ENCODE measurements at places on chromosomes 16 and 17. TPM values are rescaled to one million over a fixed set of nuclear protein-coding genes. Genes with fewer than 3 reads are reported as not detected.
A peak's percentile ranks its signal among the peaks of the same experiment; 100 is the strongest.

CMTM2 gene
- not detected for total RNA-seq

MYH11 gene
- not detected for total RNA-seq

RBFOX1 gene
- total RNA-seq, result not detected

KIF1C gene
- total RNA-seq, result 10.2 TPM

TMEM98 gene
- total RNA-seq, result not detected

TEX14 gene
- total RNA-seq, result 0.66 TPM

CASKIN1 gene
- total RNA-seq, result not detected

CAPNS2 gene
- not detected for total RNA-seq

CCL1 gene
- not detected for total RNA-seq

DNA sequence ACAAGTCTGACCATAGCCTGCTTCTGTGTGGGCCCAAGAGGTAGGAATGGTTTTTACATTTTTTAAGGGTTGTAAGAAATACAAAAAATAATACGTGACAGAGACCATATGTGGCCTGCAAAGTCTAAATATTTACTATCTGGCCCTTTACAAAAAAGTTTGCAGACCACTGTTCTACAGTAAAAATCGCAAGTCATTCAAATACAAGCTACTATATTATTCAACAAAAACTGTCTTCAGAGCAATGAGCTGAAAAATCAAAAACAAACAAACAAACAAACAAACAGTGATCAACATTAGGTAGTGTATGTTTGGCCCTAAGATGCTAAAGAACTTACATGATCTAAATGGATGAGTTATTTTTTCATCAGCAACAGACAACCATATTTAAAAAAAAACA is 32.5 kb downstream of the IKZF3 start:
- H3K27ac ChIP-seq, result no peak overlapping the region
- no peak overlapping the region for H3K4me3 ChIP-seq
- no peaks in the 10 kb centered on the region for H3K27me3 ChIP-seq
- no peak for DNase-seq
- H3K36me3 ChIP-seq, result peaks cover 45% of the 10 kb centered on the region

DNA sequence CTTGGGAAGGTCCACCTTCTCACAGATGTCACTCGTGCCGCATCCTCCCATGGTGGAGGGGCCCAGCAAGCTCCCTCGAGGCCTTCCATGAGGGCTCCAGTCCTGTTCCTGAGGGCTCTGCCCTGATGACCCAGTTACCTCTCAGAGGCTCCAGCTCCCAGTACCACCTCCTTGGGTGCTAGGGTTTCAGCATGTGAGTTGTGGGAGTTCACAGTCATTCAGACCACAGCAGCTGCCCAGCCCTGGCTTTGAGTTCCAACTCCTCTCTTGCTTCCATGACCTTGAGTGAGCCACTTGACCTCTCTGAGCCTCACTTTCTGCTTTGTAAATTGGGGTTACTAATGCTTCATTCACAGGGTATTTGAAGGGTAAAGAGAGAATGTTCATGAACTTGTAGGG is 37.1 kb upstream of the LGALS9 start:
- no peak overlapping the region for H3K4me3 ChIP-seq
- H3K27ac ChIP-seq, result no peak overlapping the region
- H3K27me3 ChIP-seq, result no peaks in the 10 kb centered on the region
- no peak for DNase-seq
- peaks cover 11% of the 10 kb centered on the region for H3K36me3 ChIP-seq
- H3K4me1 ChIP-seq, result no peaks in the 10 kb centered on the region

DNA sequence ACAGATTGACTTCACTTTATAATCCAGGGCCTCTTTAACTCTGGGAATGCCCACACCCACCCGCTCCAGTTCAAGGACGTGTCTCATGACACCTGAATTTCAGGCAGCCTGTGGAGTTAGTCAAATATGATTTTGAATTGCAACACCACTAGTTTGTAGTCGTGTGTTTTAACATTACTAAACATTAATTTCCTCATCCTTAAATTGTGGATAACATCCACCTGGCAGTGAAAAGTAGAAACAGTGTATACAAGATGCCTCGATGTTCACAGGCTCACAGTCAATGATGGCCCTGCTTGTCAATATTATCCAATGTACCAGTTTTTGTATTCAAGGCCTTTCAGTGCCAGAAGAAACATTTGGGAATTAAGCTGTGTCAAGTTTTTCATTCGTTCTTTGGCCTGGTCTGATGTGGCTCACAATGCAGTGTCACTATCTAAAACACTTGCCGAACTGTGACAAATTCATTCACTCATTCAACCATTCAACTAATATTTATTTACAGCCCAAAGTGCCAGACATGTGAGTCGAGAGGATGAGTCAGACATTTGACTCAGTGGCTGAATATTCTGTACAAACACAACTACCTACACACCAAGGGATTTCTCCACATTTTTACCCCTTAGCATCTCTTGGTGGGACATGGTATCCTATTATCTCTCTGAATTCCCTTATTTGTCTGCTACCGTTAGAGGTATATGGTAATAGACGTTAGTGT is 1.4 kb downstream of the MEIOB start:
- H3K4me1 ChIP-seq, result peaks cover 7% of the 10 kb centered on the region
- DNase-seq, result no peak
- no peak overlapping the region for H3K27ac ChIP-seq
- H3K27me3 ChIP-seq, result peaks cover 14% of the 10 kb centered on the region
- H3K4me3 ChIP-seq, result no peak overlapping the region

- no peaks in the 10 kb centered on the region for H3K36me3 ChIP-seq
- no peak overlapping the region for H3K4me3 ChIP-seq
- H3K4me1 ChIP-seq, result no peaks in the 10 kb centered on the region
- no peaks in the 10 kb centered on the region for H3K27me3 ChIP-seq
- no peak for DNase-seq
Observed at GRCh38 chr16:55494994-55495421, 13.9 kb upstream of the LPCAT2 start.

DNA sequence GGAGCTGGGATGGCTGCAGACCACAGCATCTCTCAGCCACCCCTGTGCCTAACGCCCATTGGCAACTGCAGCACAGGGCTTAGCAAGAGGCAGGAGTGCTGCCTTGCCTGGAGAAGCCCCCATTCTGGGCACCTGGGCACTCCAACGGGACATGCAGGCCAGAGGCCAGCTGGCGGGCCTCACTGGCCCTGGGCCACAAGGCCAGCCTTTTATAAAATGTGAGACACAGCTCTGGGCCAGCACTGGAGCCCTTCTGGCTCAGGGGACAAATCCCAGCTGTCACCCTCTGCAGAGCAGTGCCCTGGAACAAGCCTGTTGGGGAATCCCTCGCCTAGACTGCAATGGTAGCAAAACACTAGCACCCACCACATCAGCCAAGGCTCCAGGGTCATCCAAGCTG is 171.8 kb downstream of the WSCD1 start:
- no peaks in the 10 kb centered on the region for H3K4me1 ChIP-seq
- H3K27ac ChIP-seq, result no peak overlapping the region
- no peak for DNase-seq

GRCh38 chr17:83145831-83146230 is 66.4 kb downstream of the METRNL start:
- no peaks in the 10 kb centered on the region for H3K36me3 ChIP-seq
- no peak overlapping the region for H3K4me3 ChIP-seq
- H3K27ac ChIP-seq, result no peak overlapping the region
- no peak for DNase-seq
- H3K4me1 ChIP-seq, result no peaks in the 10 kb centered on the region

- H3K4me3 ChIP-seq, result no peak overlapping the region
- no peak for DNase-seq
- no peaks in the 10 kb centered on the region for H3K27me3 ChIP-seq
- H3K4me1 ChIP-seq, result no peaks in the 10 kb centered on the region
- no peak overlapping the region for H3K27ac ChIP-seq
Observed at GRCh38 chr16:79713609-79714309, 113.2 kb upstream of the MAF start.

DNA sequence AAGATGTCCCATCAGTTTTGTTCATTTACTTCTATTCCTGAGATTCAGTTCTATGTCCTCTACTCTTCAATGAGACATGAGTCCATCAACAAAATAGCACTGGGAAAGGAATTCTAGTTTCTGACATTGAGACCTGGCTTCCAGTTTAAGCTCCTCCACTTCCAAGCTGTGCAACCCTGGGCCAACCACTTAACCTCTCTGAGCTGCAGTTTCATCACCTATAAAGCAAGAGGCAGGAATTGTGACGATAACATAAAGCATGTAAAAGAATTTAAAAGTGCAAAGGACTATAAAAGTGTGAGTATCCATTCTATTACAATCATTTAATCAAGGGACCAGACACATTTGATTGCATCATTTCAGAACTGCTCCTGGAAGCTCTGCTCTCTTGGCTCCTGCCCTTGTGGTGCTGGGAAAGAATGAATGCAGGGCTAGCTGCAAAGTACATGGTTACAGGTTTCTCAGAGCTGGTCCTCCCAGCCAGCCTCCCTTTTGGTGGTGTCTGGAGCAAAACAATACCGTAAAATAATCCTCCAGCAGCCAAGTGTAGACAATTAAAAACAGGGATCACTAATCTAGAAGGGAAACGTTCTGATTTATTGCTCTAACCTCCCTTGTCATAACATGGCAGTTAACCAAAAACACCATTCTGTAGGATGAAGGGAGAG is 113.9 kb downstream of the VPS53 start:
- H3K27me3 ChIP-seq, result no peaks in the 10 kb centered on the region
- no peak overlapping the region for H3K4me3 ChIP-seq
- no peak for DNase-seq
- H3K4me1 ChIP-seq, result no peaks in the 10 kb centered on the region

DNA sequence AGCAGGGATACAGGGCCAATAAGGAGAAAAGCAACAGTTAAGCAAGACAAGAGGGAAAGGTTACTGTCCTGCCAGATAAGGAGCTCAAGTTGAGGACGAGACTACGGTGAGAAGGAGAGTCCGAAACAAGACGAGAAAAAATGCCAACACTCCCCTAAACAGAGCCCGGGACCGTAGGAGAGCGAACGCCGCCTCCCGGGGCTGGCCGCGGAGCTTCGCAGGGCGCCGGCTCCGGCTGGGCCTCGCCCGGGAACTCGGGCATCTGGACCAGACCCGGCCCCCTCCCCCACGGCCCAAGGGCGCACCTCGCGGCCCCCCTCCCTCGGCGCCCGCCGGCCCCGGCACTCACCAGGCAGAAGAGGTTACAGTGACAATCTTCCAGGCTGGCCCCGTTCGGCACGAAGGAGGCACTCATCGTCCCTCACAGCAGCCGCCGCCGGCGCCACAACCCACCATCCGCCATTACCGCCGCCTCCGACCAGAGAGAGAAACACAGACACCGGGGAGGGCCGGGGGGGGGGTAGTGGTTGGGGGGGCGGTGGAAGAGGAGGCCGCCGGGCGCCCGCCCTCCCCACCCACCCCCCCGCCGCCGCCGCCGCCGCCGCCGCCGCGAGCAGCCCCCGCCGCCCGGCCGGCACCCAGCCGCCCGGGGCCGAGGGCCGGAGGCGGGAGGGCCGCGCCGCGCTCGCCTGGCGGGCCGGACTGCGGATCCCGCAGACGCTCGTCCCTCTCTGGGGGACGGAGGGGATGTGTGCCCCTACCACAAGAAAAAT is at the start of gene MED13:
TSS of gene MED13 (minus strand) at position 488 of the 773 bp plus-strand sequence. CDS start at position 415, 73 bp downstream.
- H3K27ac ChIP-seq, result peak within 1 kb of the TSS; percentile 99
- H3K4me1 ChIP-seq, result peaks cover 11% of the 10 kb centered on the region
- H3K36me3 ChIP-seq, result peaks cover 17% of the 10 kb centered on the region
- DNase-seq, result peak; percentile 61
- H3K4me3 ChIP-seq, result peak within 1 kb of the TSS; percentile 100
- no peaks in the 10 kb centered on the region for H3K27me3 ChIP-seq

DNA sequence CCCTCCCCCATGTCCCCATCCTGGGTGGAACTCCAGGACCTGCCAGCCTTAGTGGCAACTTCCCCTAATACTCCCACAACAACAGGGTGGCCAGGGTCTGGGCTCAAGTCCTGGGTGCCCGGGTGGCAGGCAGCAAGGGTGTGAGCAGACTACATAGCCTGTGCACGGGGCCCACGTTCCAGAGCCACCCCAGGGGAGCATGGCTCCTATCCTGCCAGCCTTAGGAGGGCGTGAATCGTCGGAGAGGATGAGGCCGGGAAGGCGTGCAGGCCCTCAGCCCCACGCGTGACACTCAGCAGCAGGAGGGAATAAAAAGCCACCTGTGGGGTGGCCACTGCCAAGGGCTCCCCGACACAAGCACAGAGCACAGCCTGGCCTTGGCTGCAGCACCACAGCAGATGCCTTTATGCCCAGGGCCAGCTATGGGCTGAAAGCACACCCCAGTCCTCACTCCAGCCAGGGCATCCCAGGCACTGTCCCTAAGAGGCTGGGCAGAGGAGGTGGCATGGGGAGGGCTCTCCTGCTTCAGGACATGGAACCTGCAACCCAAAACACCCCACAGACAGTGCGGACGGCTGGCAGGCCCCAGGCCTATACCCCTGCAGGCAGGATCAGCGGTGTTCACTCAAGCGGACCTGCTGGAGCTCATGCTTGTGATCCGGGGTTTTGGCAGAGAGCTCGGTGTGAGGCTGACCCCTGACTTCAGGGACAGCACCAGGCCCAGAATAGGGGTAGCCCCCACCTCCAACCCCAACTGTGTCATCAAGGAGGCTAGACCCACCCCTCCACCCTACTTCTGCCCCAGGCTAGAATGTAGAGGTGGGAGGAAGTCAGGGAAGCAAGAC is 2.7 kb downstream of the BCAR1 start:
- peaks cover 13% of the 10 kb centered on the region for H3K4me1 ChIP-seq
- no peak for DNase-seq
- no peak overlapping the region for H3K4me3 ChIP-seq
- H3K27me3 ChIP-seq, result peaks cover 31% of the 10 kb centered on the region

DNA sequence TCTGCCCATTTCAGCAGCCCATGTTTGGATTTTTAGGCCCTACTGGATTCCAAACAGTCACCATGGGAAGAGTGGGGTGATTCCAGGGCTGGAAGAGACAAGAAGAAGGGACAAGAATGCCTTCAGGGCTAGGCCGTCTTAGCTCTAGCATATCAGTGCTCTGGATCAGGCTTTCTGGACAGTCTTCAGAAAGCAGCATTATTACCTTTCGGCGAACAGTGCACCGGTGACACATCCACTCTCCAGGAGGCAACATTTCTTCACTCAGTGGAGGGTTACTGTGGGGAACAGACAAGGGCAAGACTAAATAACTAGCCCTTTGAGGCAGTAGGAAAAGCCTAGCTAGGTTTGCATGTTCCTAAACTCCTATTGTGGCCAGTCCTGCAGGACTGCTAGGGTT is 23.9 kb upstream of the DHRS13 start:
- H3K36me3 ChIP-seq, result peaks cover 44% of the 10 kb centered on the region
- peak overlapping the region; percentile 92 for H3K27ac ChIP-seq
- no peak for DNase-seq
- no peak overlapping the region for H3K4me3 ChIP-seq

DNA sequence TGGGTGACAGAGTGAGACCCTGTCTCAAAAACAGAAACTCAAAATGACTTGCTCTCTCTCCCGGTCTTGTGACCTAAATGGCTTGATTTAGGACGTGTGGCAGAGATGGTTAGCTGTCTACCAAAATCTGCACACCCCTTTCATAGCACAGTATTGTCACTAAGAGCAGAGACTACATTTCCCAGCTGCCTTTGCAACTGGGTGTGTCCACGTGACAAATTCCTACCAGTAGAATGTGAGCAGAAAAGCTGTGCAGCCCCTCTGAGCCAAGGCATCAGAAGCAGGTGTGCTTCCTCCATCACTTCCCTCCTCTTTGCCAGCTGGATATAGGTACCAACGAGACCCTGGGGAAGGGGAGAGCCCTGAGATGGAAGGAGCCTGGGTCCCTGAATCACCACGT is 25.5 kb downstream of the GPR142 start:
- no peak overlapping the region for H3K4me3 ChIP-seq
- H3K36me3 ChIP-seq, result no peaks in the 10 kb centered on the region
- H3K27me3 ChIP-seq, result no peaks in the 10 kb centered on the region
- H3K4me1 ChIP-seq, result no peaks in the 10 kb centered on the region

All from CD4-positive, alpha-beta T cell (primary cell).